ENCODE measurements at places on chromosomes 12 and 14.

- no peak overlapping the region for H3K4me3 ChIP-seq
- peaks cover 8% of the 10 kb centered on the region for H3K4me1 ChIP-seq
- DNase-seq, result no peak
- H3K27me3 ChIP-seq, result no peaks in the 10 kb centered on the region
These were observed 27.1 kb upstream of the TCL1A start for GRCh38 chr14:95741038-95741490.

DNA sequence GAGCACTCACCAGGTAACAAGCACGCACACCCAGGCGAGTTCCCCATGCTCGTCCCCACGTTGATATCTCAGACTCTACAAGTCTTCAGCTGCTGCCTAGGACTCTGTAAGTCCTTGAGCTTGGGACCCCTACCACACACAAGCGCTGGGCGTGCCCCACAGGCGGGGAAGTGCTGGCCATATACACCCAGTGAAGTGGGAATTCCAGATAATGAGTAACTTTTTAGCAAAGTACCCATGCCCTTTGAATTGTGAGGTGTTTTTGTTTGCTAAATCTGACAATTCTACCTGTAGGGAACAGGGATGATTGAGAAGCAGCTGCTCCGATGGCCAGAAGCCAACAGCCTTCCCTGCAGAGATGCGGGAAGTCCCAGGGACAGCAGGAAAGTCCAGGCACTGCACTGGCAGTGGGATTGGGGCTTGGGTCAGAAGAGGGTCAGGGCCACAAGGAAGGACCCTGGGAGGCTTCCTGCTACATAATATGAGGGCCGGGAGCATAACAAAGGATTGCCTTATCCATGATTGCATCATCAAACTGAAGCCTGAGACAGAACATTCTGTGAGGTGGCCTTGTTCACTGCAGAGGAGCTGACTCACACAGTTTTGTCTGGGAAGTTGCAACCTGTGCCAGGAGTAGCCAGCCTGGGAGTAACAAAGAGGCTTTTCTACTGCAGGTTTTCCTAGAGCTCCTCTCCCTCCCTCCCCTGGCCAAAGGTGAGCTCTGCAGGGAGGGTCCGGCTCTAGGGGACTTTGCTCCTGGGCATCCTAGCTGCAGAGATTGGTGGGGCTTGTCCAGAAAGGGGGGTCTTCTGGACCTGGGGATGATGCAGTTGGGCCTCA lies 13.2 kb upstream of the SERPINA3 start:
- H3K4me3 ChIP-seq, result no peak overlapping the region
- H3K27ac ChIP-seq, result no peak overlapping the region
- H3K36me3 ChIP-seq, result no peaks in the 10 kb centered on the region
- no peaks in the 10 kb centered on the region for H3K27me3 ChIP-seq
- H3K4me1 ChIP-seq, result no peaks in the 10 kb centered on the region
- DNase-seq, result no peak

GRCh38 chr12:117343296-117343695 lies 18.1 kb downstream of the NOS1 start:
- no peaks in the 10 kb centered on the region for H3K4me1 ChIP-seq
- no peak overlapping the region for H3K27ac ChIP-seq
- H3K27me3 ChIP-seq, result peaks cover 11% of the 10 kb centered on the region
- H3K36me3 ChIP-seq, result no peaks in the 10 kb centered on the region
- H3K4me3 ChIP-seq, result no peak overlapping the region

- H3K4me1 ChIP-seq, result peaks cover 23% of the 10 kb centered on the region
- H3K27me3 ChIP-seq, result no peaks in the 10 kb centered on the region
- no peak overlapping the region for H3K27ac ChIP-seq
- peaks cover 7% of the 10 kb centered on the region for H3K36me3 ChIP-seq
- no peak overlapping the region for H3K4me3 ChIP-seq
- DNase-seq, result no peak
These were observed 5.7 kb downstream of the METTL25 start for GRCh38 chr12:82363990-82364389.

DNA sequence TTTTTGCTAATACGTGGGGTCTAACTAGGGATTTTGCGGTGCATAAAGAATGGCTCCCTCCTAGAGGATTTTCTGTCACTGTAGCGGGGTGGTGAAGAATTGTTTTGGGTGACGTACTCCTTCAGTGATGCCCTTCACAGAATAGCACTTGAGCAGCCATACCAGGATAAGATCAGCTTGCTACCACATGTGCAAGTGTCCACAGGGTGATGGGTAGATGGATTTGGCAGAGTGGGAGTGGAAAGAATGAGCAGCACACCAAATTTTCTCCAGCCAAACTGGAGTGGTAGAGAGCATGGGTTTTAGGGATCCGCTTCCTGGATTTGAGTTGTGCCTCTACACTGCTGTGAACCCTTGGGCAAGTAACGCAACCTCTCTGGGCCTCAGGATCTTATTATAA lies 2.3 kb downstream of the TCP11L2 start:
- H3K4me1 ChIP-seq, result peaks cover 59% of the 10 kb centered on the region
- no peaks in the 10 kb centered on the region for H3K36me3 ChIP-seq
- DNase-seq, result no peak
- no peaks in the 10 kb centered on the region for H3K27me3 ChIP-seq

DNA sequence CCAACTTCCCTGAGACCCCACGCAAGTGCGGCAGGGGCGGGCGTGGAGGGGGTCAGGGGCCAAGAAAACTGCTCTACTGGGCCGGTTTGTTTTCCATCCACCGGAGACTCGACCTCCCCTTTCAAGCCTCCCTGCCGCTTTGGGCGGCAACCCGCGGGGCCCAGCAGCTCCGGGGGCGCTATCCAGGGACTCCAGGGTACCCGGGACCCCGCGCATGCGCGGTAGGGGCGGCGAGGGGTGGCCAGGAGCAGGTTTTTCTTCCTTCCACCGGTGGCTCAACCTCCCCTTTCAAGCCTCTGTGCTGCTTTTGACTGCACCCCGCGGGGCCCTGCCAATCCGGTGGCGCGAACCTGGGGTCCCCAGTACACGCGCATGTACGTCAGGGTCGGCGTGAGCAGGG lies 323.5 kb downstream of the ALG10 start:
- no peak overlapping the region for H3K27ac ChIP-seq
- H3K4me1 ChIP-seq, result no peaks in the 10 kb centered on the region
- H3K27me3 ChIP-seq, result no peaks in the 10 kb centered on the region
- no peak for DNase-seq
- H3K36me3 ChIP-seq, result peaks cover 10% of the 10 kb centered on the region

GRCh38 chr12:17841496-17841895 lies 248.5 kb downstream of the RERGL start:
- no peak for DNase-seq
- H3K36me3 ChIP-seq, result no peaks in the 10 kb centered on the region

DNA sequence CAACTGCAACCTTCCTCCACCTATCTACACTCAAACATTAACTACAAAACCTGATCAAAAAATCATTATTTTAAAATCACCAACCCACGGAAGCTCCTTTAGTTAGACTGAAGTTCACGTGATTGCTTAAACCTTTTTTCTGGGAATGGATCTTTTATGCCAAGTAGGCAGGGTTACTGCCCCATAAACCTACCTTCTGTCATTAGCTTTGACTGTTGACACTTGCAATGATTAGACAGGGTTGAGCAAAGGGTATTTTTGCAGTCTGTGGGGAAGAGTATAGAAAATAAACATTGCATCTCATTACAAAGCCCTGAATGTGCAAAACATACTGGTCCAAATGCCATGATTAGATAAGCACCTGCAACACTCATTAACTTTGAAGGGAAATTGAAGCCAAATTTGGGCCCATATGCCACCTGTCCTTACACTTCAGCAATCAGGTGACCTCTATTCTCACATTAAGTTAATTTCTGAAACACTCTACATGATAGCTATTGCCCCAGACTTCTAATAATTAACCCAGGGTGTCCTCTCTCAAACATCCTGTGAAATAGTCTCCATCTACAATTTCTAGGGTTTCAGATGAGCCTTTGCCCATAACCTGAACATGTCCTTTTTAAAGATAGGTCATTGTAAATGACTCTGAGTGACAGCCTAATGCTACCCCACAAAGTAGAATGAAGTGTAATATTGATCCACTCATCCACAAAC lies 156.0 kb upstream of the PLEKHG7 start:
- no peaks in the 10 kb centered on the region for H3K27me3 ChIP-seq
- peaks cover 2% of the 10 kb centered on the region for H3K36me3 ChIP-seq
- no peak overlapping the region for H3K4me3 ChIP-seq
- no peak for DNase-seq
- no peak overlapping the region for H3K27ac ChIP-seq

- H3K4me1 ChIP-seq, result no peaks in the 10 kb centered on the region
- no peaks in the 10 kb centered on the region for H3K36me3 ChIP-seq
- H3K4me3 ChIP-seq, result no peak overlapping the region
- H3K27ac ChIP-seq, result no peak overlapping the region
These were observed 436.7 kb downstream of the ATP23 start for GRCh38 chr12:58378028-58378427.

DNA sequence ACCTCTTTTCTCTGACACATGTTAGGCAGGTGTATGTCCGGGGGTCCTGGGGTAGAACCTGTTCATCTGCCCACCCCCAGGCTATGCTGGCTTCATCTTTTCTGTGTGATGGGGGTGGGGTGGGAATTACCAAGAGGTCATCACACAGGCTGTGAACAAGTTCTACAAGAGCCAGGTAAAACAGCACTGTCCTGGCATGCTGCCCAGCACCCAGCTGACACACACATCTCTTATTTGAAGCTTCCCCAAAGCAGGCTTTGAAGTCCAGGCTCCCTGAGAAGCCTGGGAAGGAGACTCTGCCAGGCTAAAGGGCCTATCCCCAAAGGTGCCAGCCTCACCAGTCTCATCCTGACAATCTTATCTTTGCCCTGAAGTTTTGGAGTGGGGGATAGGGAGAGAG lies 141.1 kb downstream of the ALG10 start:
- H3K36me3 ChIP-seq, result no peaks in the 10 kb centered on the region
- no peak for DNase-seq
- no peak overlapping the region for H3K4me3 ChIP-seq
- H3K4me1 ChIP-seq, result no peaks in the 10 kb centered on the region
- H3K27me3 ChIP-seq, result no peaks in the 10 kb centered on the region

GRCh38 chr14:74649673-74650072 lies 37.6 kb upstream of the LTBP2 start:
- DNase-seq, result no peak
- no peak overlapping the region for H3K27ac ChIP-seq
- H3K4me1 ChIP-seq, result no peaks in the 10 kb centered on the region
- no peak overlapping the region for H3K4me3 ChIP-seq
- no peaks in the 10 kb centered on the region for H3K27me3 ChIP-seq

GRCh38 chr12:71306808-71307207 lies 132.8 kb upstream of the LGR5 start:
- DNase-seq, result no peak
- H3K4me1 ChIP-seq, result no peaks in the 10 kb centered on the region
- H3K36me3 ChIP-seq, result no peaks in the 10 kb centered on the region
- no peak overlapping the region for H3K4me3 ChIP-seq
- H3K27me3 ChIP-seq, result no peaks in the 10 kb centered on the region

- H3K36me3 ChIP-seq, result peaks cover 2% of the 10 kb centered on the region
- H3K27me3 ChIP-seq, result peaks cover 8% of the 10 kb centered on the region
- H3K4me1 ChIP-seq, result no peaks in the 10 kb centered on the region
These were observed 2.3 kb upstream of the CLEC1A start for GRCh38 chr12:10101042-10101579.

GRCh38 chr12:57465747-57466505 lies 6.3 kb downstream of the GLI1 start:
- H3K27me3 ChIP-seq, result no peaks in the 10 kb centered on the region
- H3K27ac ChIP-seq, result no peak overlapping the region
- no peaks in the 10 kb centered on the region for H3K36me3 ChIP-seq
- no peak overlapping the region for H3K4me3 ChIP-seq
- DNase-seq, result no peak

DNA sequence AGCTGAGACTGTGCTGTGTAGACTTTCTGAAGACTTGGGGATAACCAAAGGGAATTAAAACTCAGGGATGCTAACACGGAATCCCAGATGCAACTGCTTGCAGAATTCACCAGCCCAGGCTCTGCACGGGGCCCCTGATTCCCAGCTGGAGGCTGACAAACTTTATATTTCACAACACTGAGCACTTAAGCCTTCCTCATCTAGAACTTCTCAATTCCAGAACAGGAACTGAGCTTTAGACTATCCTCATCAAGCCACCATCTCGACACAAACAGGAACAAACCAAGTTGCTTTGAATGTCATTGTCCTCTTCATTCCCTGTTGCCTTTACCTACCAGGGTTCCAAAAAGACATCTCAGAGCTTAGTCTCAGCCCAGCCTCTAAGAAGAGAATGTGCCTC lies 22.2 kb downstream of the CCDC63 start:
- H3K36me3 ChIP-seq, result no peaks in the 10 kb centered on the region
- H3K4me3 ChIP-seq, result no peak overlapping the region
- DNase-seq, result no peak
- H3K27me3 ChIP-seq, result no peaks in the 10 kb centered on the region
- no peak overlapping the region for H3K27ac ChIP-seq
- H3K4me1 ChIP-seq, result no peaks in the 10 kb centered on the region

- H3K4me1 ChIP-seq, result peaks cover 54% of the 10 kb centered on the region
- no peak overlapping the region for H3K27ac ChIP-seq
- H3K4me3 ChIP-seq, result no peak overlapping the region
- no peak for DNase-seq
- peaks cover 12% of the 10 kb centered on the region for H3K36me3 ChIP-seq
These were observed 261.7 kb upstream of the FOXN3 start for GRCh38 chr14:89678768-89679167.

DNA sequence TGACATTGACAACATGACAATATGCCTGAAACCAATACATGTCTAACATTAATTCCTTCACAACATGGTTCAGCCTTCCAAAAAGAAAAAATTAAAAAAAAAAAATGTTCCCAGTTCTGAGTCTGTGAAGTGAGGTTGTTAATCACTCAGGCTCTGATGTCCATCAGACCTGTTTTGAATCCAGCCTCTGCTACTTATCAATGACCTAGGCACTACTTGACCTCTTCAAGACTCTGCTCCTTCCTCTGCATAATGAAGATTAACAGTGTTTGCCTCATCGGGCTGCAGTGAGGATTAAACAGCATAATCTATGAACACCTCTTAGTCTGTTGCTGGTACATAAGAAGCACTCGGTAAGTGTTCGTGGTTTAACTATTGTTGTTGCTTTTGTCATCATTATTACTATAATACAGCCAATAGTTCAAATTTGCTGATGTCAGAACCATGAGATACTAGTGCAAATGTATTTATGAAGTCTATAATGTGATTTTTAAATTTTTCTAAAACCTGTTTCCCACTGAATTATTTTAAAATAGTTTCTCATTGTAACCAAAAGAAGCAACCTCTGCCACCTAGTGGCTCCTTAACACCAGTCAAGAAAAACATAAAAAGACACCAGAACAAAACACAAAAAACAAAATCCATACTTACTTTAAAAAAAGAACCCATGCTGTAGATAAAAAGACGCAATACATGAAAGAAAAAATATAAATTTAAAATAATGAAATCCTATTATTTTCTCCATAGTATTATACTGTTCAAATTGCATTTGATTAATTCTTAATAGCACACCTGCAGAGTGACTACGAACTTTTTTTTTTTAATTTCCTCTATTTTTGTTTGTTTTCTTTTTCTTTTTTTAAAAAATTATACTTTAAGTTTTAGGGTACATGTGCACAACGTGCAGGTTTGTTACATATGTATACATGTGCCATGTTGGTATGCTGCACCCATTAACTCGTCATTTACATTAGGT lies 20.3 kb upstream of the TMX1 start:
- no peak overlapping the region for H3K4me3 ChIP-seq
- no peaks in the 10 kb centered on the region for H3K4me1 ChIP-seq
- peaks cover 3% of the 10 kb centered on the region for H3K36me3 ChIP-seq
- no peak for DNase-seq
- H3K27ac ChIP-seq, result no peak overlapping the region

- no peaks in the 10 kb centered on the region for H3K36me3 ChIP-seq
- peak; percentile 66 for DNase-seq
- H3K4me3 ChIP-seq, result peak overlapping the region; percentile 96
- no peaks in the 10 kb centered on the region for H3K27me3 ChIP-seq
- peaks cover 27% of the 10 kb centered on the region for H3K4me1 ChIP-seq
- H3K27ac ChIP-seq, result peak overlapping the region; percentile 85
These were observed 3.6 kb downstream of the TNS2 start for GRCh38 chr12:53053218-53054111.

GRCh38 chr12:106135075-106135474 lies 3.7 kb downstream of the NUAK1 start:
- no peak overlapping the region for H3K27ac ChIP-seq
- H3K4me3 ChIP-seq, result no peak overlapping the region
- H3K36me3 ChIP-seq, result no peaks in the 10 kb centered on the region
- H3K27me3 ChIP-seq, result peaks cover 69% of the 10 kb centered on the region
